ENCODE measurements at places on chromosomes 16 and 17.

- no peak for DNase-seq
Measured at GRCh38 chr16:9816644-9817043, 365.6 kb downstream of the GRIN2A start.

GRCh38 chr17:74201250-74201649, 2.2 kb upstream of the RPL38 start:
- no peak for DNase-seq

DNA sequence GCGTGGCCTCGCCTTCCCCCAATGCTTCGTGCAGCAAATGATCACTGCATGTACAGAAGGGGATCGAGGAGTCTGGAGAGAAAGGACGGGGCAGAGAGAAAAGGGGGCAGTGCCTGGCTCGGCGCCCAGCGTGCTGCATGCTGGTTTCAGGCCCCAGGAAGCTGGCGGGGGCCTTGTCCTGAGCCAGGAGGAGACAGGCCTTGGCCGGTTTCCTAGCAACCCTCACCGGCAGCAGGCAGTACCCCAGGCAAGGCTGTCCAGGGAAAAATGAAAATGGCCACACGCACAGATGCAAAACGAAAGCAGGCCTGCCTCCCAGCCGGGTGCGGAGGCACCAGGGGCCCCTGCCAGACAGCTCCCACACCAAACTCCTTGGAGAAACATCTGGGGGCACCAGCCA, 126.3 kb downstream of the ZFHX3 start:
- no peak for DNase-seq

- no peak for DNase-seq
Measured at GRCh38 chr16:87322833-87323726, 5.9 kb upstream of the C16orf95 start.

DNA sequence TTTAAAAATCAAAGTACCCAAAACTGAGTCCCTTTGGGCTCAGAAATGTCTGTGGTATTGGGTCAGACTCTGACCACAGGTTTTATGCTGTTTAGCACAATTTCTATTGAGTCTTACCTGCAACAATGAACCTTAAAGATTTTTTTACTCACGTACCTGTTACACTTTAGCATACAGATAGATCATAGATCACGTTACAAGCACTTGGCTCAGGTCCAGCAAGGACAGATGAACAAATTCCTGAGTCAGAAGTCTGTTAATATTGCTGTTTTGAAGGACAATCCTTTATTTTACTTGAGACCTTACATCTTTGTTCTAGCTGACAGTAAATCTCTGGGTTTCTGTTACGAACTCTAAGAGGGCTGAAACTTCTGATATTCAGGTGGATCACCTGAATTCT, 12.8 kb downstream of the SLC7A6OS start:
- DNase-seq = no peak
